Hematopoietic multipotent progenitor cell (in vitro differentiated cells): ENCODE measurements at places on chromosomes 7 and 10. TPM values are rescaled to one million over a fixed set of nuclear protein-coding genes. Genes with fewer than 3 reads are reported as not detected.

- no peak for DNase-seq
Measured at GRCh38 chr7:125877246-125877645, 947.6 kb upstream of the POT1 start.

- DNase-seq, result peak; percentile 78
Measured at GRCh38 chr10:63268798-63269503, 135.8 kb downstream of the NRBF2 start.

- no peak for DNase-seq
Measured at GRCh38 chr10:123160311-123160980, 6.2 kb downstream of the BUB3 start.

- DNase-seq, result no peak
Measured at GRCh38 chr10:36119455-36119854, 477.4 kb upstream of the FZD8 start.

GRCh38 chr7:28478656-28479055, 66.3 kb downstream of the CREB5 start:
- DNase-seq, result no peak

Gene HTR5A
- under 0.01 TPM for total RNA-seq

Gene CRHR2
- total RNA-seq, result not detected

Gene SPDYE2B
- not detected for total RNA-seq

Gene UTF1
- under 0.01 TPM for total RNA-seq

Gene ITGA8
- total RNA-seq, result not detected

DNA sequence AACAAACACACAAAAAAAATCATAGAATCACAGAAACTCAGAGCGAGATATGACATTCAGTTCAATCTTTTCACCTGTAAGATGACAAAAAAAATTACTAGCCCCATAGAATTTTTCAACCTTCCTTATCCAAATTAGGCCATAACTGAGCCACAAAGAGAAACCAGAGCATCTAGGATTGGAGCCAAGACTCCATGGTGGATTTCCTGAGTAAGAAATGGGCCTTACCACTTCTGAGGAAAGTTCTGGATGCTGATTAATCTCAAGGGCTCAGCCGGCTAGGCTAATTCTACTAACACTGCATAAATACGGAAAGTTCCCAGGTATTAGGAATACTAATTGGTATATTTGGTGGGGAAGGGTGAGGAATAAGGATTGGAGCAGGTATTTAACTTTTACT, 16.8 kb downstream of the LIPM start:
- DNase-seq, result no peak

Gene FEZF1
- total RNA-seq, result not detected

DNA sequence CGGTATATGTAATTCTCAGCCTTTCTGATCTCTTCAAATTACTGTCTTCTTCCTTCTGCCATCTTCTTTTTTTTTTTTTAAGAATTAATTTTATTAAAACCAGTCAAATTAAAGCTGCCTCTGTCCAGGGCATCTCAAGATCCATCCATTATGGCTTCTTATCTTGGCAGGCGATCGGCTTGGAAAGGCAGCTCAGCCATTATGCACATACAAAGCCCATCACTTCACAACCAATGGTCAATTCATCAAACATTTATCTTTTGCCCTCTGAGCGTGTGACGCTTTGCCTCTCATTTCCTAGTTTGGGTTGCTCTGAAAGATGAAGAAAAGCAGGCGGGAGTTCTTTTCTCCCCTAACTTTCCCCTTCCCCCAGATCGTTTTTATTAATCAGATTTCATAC, 591.6 kb downstream of the LRMDA start:
- DNase-seq, result no peak

DNA sequence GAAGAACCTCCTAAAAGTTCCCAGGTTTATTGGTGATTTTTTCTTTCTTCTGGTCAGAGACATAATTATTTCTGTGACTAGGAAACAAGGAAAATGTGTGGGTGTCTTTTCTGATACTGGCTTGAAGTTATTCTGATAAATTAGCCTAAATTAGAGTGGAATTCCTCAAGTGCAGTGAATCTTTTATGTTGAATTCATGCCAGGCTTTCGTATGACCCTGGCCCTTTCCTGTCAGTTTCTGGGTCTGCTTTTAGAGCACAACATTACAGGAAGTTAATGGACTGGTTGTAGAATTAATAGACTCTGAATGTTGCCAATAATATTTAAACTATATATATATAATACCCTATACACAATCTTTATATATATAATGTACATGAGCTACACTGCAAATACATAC, 230.6 kb upstream of the KIAA1217 start:
- DNase-seq, result no peak

DNA sequence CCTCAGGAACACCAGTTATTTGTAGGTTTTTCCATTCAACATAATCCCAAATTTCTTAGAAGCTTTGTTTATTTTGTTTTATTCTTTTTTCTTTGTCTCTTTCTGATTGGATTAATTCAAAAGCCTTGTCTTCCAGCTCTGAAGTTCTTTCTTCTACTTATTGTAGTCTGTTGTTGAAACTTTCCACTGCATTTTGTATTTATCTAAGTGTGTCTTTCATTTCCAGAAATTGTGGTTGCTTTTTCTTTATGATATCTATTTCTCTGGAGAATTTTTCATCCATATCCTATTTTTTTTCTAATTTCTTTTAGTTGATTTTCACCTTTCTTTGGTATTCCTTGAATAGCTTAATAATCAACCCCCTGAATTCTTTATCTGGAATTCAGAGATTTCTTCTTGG, 58.5 kb downstream of the SLC18A2 start:
- DNase-seq, result no peak

GRCh38 chr7:41720886-41721285, 18.0 kb upstream of the INHBA start:
- no peak for DNase-seq

- DNase-seq, result peak; percentile 72
Measured at GRCh38 chr10:70321897-70322890, 38.4 kb upstream of the NPFFR1 start.

Gene AGR2
- total RNA-seq, result 0.27 TPM

DNA sequence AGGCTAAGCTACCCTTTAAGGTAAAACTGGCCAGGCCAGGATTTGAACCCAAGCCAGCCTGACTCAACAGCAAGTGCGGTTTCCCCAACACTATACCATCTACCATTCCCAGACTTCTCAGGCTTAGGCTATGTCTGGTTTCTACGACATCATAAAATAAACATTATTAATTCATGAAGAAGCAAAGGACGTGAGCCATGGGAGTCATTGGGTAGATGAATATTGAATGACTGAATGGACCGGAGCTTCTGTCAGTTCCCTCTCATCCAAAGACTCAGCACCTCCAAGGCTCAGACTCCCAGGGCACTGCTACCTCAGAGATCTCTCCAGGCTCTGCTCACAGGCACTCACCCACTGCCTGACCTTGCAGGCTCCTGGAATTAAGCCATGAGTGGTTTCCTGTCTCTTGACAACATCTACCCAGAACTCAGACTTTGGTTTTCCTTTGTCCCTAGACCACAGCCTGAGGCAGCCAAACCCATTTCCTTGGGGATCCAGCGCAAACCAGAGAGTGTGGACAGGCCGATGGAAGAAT, 64.6 kb upstream of the STEAP1B start:
- no peak for DNase-seq

Gene OR2A5
- total RNA-seq, result not detected

Gene TRPV6
- under 0.01 TPM for total RNA-seq

GRCh38 chr10:47322300-47323061, at the start of gene GDF2:
GDF2 (plus strand) TSS chr10:47322454; CDS start chr10:47322669, 215 bp downstream.
- no peak for DNase-seq

Gene COBL
- 0.27 TPM for total RNA-seq

DNA sequence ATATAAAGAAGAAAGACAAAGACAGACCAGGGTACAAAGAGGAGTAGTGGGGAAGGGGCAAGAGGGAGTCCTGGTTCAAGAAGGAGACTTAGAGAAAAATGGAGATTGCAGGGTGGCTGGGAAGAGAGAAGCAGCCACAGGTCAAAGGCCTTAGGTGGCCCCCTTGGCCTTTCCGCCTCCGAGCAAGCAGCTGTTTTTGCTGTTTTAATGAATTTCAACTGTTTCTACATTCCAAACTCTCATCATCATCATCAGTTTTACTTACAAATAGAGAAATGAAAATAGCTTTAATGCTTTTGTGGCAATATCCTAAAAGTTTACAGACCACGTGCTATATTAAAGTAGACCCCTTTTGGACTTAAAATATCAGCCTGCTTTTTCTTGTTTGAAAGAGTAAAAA, 399.7 kb downstream of the EXOC4 start:
- DNase-seq, result no peak

DNA sequence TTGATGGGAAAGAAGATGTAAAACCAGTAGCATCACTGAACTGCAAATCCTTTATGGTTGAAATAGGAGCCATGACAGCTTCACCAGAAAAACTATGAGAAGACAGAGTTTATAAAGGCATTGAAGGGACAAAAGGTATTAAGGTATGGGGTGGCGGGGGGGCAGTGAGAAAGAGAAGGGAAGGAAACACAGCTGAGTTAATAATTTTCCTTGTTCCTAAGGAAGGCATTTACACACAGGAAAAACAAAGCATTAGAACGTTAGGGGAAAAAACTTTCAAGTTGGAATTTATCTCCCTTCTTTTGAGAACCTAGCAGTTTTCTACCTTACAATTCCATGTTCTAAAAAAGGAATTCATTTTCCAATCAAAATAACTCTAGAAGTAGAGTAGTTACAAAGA, 4.4 kb downstream of the LARP4B start:
- DNase-seq, result no peak

Gene ZNF282
- total RNA-seq, result 31.5 TPM

DNA sequence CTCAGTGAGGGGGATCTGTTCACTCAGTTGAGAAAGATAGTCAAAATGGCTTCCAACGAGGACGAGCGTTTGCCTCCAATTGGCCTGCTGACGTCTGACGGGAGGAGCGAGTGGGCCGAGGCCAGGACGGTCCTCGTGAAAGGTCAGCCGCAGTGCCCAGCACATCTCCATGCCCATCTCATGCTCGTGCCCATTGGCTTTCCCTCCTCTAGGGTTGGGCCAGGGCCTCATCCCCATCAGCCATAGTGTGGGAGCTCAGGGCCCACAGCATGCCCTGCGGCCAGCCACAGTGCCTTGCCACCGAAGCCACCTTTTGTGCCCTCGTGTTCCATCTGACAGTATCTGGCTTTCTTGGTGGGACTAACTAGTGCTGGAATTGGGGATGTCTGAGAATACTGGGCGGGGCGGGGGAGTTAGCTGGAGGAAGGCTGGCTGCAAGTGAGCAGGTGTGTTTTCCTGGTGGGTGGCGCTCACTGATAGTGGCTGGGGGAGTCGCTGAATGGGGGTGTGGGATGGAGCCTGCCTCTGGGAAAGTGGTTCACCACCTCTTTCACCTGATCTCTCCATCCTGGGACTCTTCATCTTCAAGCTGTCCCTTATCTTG, 13.9 kb downstream of the CHAT start:
- no peak for DNase-seq

GRCh38 chr7:155775691-155776090, 36.6 kb downstream of the SHH start:
- DNase-seq, result no peak

GRCh38 chr10:45380903-45381620, 7.0 kb downstream of the ALOX5 start:
- no peak for DNase-seq

DNA sequence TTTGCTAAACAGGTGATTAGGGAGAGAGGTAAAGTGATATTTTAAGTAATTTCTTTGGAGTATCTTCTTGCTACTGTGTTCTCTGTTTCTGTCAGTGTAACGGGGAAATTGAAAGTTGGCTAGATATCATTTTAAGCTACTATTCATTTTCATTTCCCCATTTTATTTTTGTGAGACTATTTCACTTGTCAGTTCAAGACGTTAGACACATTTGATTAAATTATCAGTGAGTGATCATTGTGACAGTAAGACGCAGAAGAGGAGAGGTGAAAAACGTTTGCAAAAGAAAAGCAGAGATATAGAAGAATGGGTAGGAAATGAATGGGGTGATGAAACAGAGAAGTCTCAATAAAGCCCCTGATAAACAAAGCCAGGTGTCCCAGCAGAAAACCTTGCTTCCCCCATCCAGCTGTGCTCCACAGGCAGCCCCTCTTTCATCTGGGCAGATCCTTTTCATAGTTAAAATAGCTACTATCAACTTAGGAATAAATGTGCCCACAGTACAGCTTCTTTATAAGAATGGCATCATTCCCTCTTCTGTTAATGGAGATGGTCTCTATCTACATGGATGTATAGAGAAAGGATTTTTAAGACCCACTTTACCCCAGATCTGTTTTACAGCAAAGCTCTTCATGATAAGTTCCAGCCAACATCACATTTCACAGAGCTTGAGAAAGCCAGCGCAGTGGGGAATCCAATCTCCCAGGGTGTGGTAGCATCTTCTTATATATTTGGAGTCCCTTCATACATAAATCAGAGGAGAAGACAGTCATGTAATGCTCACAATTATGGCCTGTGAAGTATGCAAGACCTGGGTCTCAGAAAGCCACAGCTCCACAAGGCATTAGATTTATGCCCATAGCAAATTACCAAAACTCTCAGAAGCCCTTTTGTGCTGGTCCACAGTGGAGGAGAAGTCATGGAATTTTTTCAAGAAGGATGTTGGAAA, 138.1 kb upstream of the ITGB1 start:
- DNase-seq, result no peak

Gene ACHE
- 0.27 TPM for total RNA-seq

DNA sequence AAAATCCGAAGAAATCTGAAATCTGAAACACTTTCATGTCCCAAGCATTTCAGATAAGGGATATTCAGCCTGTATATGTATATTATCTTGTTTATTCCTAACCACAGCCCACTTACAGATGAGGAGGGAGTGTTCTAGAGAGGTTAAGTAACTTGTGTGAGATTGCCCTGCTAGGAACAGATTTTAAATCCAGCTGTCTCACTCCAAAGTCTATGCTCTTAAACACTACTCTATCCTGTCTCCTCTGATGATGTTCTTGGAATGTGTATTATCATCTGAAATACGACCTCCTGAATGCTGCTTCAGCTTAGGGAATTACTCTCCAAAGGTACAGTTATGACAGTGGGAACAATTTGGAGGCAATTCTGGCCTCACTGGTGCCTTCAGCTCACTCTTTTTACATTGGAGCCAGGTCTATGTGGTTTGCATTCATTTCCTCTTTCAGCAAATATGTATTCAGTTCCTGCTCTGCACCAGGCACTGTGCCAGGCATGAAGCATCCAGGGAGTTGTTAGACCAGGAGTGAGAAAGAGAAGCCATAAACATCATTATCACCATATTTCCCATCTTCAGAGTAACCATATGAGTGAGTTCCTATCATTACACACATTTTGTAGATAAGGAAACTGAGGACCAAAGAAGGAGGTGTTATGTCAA, 70.2 kb downstream of the NOC3L start:
- DNase-seq, result peak; percentile 61

DNA sequence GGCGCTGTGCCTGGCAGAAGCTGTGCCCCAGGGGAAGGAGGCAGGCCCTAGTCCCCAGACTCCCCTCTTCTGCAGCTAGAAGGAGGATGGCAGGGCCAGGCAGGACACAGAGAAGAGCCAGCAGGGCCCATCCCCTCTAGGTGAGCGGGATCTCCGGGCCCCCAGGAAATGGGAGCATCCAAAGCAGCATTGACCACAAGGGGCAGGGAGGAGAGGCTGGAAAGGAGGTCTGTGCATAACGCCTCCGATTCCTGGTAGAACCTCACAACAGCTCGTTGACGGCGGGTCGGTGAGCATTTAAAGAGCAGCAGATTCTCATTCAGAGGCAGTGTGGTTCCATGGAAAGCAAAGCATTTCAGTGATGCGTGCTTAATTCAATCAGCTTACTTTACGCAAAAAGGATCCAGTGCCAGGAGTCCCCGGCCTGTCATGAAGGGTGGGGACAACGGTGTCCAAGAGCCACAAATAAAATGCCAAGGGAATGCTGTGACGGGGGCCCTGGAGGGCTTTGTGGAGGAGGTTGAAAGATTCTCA, 41.0 kb downstream of the CLRN3 start:
- DNase-seq, result no peak

Gene NEURL1
- total RNA-seq, result 6.7 TPM

- no peak for DNase-seq
Measured at GRCh38 chr10:110218632-110219031, 11.2 kb downstream of the MXI1 start.

Gene SEC24C
- 65.7 TPM for total RNA-seq
